NCI-H1092 (cell line): ENCODE measurements at places on chromosomes 12 and 14.

DNA sequence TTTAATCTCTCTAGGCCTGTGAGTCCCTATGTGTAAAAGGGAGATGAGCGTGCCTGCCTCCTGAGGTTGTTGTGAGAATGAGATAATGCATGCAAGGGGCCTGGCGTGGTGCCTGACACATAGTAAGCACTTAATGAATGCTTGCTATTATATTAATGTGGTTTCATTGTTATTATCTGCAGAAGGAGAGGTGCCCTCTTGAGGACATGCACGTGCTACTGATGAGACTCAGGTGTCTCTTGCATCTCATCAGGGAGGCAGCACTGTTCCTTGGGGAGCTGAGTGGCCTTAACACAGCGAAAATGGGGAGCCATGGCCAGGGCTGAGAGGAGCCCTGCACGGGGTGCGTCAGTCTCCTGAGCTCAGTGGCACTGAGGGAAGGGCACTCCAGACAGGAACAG is 29.9 kb upstream of the BCDIN3D start:
- DNase-seq = no peak

GRCh38 chr12:22628228-22628627 is 3.3 kb downstream of the ETNK1 start:
- DNase-seq = no peak

- DNase-seq = no peak
These were observed 12.0 kb downstream of the VDR start for GRCh38 chr12:47892819-47893218.

GRCh38 chr12:12916135-12916944 is 25.0 kb downstream of the GPRC5A start:
- DNase-seq = peak; percentile 78

GRCh38 chr14:88838015-88838414 is 13.6 kb downstream of the TTC8 start:
- DNase-seq = no peak

DNA sequence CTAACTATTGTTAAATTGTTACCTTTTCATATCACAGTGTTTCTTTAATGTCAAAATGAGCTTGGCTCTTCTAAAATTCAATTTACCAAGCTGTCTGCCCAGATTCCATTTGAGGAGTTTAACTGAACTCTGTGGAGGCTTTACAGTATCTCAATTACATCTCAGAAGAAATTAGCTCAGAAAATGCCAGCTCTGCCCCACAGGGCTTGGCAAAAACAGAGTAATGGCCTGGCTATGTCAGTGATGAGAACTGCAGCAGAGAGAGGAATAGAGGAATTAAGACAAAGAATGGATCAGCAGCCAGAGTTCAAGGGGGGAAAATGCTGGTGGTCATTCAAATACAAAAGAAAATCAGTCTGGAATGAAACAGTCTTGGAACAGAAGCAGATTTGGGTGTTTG is 15.8 kb upstream of the TMTC1 start:
- DNase-seq = no peak

DNA sequence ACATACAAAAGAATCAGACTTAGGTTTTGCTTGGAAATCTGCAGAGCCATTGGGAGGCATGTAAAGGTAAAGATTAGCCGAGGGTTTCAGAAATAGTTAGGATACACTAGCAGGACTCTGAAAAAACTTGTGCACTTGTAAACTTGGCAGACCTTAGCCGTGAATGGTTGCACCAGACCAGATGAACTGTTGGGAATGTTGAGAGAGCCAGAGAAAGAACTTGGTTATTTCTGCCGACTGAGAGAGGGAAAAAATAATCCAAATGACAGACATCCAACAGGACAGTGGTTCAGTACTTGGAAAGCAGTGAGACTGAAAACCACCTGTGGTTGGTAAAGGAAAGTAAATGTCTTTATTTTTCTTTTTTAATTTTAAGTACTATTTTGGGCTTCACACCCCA is 222.5 kb upstream of the DDHD1 start:
- no peak for DNase-seq

- DNase-seq = no peak
These were observed 987.7 kb downstream of the GALC start for GRCh38 chr14:87005280-87005679.

GRCh38 chr12:4280351-4281163 is 7.0 kb downstream of the CCND2 start:
- no peak for DNase-seq

DNA sequence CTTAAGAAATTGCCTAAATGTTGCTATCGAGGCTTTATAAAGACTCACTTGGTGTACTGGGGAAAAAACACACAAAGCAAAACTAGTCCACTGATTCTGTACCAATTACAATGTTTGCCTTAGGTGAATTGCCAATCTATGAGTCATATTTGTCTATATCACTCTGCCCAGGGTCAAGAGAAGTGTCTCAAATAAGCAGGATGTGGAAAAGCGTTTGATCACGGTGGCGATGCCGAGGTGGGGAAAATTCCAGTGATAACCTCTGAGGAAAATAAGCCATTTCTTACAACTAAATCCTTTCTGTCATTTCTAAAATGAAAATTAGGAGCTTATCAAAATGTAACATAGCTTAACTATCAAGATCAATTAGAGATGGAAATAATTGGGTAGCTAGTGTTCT is 148.6 kb upstream of the DIO3 start:
- no peak for DNase-seq

DNA sequence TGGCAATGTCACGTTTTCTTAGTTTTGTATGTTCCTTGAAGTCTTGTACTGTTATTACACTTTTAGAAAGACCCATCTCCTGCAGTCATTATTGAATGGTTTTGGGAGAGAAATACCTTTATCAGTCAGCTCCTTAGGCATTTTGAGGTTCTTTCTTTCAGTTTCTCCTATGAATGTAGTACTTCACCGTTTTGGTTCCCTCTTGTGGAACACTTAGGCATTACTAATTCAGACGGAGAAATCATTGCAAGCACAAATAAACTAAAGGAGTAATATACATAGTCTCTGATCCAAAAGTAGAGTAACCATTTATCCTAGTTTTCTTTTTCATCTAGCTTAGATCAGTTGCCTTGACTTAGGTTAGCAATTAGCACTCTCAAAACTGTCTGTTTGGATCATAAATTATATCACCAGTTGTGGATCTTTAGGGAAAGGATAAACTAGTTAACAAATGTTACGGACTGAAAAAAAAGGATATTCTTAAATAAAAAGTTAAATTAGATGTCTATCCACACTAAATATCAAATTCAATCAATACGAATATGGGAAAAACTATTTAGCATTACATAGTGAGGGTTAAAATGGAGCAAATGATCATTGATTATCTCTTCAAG is 1538.3 kb upstream of the SEL1L start:
- DNase-seq = no peak

DNA sequence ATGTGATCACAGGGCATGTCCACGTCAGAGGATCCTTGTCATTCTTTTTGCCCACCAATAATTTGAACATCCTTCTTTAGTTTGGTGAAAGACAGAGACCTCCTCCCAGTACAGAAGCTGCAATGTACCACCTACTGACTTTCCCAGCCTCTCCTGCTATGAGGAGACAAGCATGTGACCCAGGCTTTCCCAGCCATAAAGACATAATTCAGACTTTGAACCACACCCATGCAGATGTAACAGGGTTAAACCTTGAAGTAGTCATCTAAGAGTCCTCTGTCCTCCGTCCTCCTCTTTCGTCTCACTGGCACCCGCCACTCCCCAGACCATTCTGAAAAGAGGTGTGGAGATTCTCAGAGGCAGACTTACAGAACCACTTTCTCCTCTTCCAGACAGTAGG is 120.8 kb downstream of the KCNK10 start:
- DNase-seq = no peak

- no peak for DNase-seq
These were observed 10.1 kb downstream of the SMCO2 start for GRCh38 chr12:27456618-27457017.

- DNase-seq = no peak
These were observed 25.3 kb downstream of the CMKLR1 start for GRCh38 chr12:108313606-108314351.

GRCh38 chr12:101719566-101719965 is 19.7 kb downstream of the SYCP3 start:
- no peak for DNase-seq

DNA sequence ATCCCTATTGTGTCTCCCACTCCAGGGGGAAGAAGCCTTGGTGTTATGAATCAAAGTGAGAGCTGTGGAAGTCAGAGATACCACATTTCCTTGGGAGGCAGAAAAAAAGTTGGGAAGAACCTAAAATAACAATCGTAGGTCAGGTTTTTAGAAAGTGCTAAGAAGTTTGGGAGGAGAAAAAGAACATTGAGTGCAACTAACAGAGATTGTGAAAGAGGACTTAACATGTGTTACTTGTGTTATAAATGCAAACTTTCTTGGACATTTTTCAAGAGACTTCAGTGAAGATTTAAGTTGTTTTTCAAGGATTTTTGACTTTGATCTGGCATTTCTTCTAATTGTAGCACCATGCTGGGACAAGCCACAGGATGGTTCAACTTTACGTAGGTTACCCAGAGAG is 7.8 kb upstream of the ERP27 start:
- no peak for DNase-seq

- no peak for DNase-seq
These were observed 1.5 kb downstream of the HIF1A start for GRCh38 chr14:61696753-61697318.

DNA sequence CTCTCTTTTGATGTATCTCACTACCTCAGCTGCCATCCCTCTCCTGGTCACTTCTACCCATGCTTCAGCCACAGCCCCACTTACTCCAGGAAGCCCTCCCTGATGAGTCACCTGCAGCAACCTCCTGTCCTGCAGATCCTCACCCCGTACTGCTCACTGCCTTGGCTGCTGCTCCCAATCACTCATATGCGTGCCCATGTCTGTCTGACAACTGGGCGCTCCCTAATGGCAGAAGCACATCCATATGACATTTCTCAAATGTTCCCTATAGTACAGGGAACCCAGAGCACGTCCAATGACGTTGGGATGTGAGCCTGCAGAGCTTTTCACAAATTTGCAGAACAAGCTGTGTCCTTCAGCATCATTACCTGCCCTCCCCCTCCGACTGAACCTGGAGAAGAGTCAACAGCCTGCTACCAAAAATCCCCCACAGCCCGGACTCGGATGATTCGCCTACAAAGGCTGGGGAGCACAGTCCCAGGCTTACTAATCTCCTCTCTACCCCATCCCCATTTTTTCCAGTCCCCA is 90.0 kb downstream of the SINHCAF start:
- no peak for DNase-seq

DNA sequence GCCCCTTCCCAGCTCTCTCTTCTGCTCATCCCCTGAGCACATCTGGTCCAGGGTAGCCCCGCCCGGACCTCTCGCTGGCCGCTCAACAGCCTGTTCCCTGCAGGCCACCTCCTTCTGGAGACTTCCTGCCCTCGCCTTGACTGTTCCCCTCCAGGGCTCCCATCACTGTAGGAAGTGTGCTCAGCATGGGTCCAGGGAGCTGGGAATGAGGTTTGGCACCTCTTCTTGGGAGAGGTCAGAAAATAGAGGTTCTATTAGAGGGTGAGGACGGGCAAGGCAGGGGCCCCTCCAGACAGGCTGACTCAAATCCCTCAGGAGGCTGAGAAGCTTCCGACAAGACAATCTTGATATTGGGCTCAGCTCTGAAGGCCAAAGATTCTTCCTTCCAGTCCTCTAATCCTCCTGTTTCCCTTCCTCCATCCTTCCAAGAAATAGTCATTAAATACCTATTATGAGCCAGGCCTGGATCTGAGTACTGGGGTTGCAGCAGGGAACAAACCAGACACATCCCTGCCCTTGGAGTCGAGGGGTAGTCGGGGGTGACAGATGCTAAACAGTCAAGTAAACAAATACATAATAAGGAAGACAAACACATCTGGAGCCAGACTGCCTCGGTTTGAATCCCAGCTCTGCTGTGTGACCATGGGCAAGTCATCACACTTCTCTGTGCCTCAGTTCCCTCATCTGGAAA is 30.6 kb downstream of the CMKLR1 start:
- DNase-seq = no peak

DNA sequence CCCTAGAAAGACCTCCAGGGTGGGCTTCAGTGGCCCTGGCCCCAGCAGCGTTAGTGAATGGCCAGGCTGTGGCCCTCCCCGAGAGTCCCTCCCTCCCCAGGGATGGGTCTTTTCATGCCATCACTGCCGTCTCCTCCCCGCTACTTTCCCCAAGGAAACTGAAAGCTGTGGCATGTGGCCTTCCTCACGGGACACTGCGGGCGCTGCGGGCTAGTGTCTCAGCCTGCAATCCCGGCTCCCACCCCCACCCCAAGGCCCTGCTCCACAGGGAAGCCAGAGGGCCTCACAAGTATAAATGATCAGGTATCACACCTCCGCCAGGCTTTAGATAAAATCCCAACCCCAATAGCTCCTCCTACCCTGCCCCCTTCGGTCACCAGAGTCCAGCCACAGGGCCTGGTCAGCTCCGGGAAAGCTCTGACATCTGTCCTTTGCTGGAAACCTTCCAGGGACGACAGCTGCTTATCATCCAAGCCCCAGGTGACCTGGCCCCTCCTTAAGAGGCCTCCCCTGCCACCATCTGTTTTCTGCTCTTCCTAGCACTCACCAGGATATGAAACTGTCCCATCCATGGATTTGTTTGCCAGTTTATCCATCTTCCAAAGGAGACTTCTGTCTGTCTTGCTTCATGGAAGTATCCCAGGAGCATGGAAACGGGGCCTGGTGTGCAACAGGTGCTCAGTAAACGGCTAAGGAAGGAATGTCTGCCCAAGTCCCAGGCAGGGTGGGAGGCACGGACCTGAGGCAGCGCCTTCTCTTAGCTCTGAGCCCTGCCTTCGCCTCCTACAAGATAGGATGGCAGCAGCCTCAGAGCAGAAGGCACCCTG is 31.6 kb downstream of the CCDC85C start:
- no peak for DNase-seq
